ENCODE measurements at places on chromosomes 3 and 15.

DNA sequence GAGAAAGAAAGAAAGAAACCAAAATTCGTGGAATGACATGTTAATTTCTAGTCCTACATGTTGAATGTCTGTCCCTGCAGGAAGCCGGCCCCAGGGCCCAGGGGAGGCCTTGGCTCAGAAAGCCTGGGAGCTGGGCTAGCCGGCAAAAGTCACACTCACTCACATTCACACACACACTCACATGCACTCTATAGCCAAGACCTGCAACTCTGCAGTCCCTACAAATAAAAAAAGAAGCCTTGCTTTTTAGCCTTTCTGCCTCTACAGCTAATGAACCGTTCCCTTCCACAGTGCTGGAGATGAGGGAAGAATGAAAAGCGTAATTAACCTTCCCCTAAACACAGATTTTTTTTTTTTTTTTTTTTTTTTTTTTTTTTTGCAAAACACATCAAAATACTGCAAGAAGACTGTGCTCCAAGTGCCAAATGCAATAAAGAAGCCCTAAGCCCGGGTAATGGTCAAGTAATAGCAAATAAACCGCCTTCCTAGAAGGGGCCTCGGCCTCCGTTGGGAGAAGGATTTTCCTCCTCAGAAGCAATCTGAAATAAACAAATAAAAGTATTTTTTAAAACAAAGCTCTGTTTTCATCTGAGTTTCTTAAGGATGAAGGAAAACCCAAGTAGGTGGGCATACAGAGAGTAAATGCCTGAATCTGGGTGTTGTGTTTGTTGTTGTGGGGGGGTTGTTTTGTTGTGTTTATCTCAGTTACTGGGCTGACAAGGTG is 4.3 kb downstream of the MECOM start:
- DNase-seq = no peak

GRCh38 chr3:194259982-194260766 is 91.0 kb downstream of the CPN2 start:
- DNase-seq = no peak

DNA sequence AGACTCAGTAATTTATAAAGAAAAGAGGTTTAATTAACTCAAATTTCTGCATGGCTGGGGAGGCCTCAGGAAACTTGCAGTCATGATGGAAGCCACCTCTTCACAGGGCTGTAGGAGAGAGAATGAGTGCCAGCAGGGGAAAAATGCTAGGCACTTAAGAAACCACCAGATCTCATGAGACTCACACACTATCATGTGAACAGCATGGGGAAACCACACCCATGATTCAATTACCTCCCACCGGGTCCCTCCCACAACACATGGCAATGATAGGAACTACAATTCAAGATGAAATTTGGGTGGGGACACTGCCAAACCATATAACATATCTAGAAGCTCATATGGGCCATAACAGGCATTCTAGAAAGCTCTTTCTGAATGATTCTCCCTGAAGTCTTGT is 190.3 kb downstream of the WNT5A start:
- DNase-seq = no peak

GRCh38 chr15:64222573-64223366 is 59.9 kb upstream of the PPIB start:
- no peak for DNase-seq

- no peak for DNase-seq
Measured at GRCh38 chr3:116776880-116777785, 67.6 kb downstream of the TUSC7 start.

DNA sequence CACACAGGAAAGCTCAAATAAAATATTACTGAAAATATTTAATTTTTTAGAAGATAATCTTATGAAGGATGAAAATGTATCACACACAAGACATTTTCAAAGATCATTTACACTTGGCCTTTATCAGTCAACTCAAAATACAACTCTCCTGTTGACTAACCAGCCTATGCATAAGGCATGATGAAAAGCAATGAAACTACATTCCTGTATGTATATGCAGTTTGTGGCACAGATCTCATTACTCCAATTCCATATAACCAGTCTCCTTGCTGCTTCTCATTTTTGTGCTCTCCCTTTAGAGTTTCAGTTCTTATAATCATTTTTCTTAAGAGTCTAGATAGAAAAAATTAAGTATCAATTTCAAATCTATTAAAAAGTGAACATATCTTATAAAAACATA is 25.8 kb downstream of the AQR start:
- no peak for DNase-seq

DNA sequence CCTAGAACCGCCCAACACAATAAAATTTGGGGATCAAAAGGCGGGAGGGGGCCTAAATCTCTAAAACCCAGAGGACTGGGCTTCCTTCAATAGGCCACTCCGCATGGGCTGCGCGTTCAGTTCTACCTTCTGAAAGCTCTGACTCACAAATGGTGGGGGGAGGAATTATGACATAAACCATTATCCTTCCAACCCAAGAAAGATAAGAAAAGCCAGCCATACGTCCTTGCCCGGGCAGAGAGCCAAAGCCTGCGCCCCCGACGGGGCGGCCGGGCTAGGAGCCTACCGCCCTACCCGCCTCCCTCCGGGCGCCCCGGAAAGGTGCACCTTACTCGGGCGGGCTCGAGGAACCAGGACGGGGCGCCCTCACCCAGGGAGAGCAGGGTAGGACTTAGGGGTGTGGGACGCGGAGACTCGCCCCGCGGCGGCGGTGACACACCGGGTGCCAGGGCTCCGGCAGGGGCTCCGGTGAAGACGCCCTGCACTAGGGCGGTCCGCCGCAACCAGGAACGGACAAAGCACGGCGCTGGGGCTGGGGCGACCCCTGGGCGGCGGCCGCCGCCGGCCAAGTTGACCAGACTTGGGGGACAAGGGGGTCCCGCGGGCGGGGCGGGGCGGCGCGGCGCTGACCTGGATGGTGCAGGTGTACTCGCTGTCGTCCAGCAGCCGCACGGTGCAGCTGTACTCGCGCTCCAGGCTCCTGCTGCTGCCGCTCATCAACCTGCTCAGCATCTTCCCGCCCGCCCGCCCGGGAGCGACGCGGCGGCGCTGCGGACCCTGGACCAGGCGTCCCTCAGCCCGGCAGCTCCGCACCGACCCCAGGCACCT is 534 bp downstream of the FRMD5 start:
- peak; percentile 29 for DNase-seq

DNA sequence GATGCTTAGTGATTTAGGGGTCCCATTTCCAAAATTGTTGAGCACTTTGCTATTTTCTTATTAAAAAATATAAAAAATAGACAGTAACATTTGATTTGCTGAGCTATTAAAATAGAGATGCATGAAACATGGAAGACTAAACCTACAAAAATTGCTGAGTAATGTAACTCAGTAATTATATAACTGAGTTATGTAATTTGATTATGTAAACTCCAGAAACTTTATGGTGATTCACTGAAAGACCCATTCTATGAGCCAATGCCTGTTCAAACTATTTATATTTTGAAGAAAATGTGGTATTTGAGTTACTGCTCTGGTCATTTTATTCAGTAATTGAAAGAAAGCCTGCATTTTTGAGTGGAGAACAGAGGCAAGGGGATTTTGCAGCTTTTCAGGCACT is 1221.5 kb upstream of the ALCAM start:
- no peak for DNase-seq

DNA sequence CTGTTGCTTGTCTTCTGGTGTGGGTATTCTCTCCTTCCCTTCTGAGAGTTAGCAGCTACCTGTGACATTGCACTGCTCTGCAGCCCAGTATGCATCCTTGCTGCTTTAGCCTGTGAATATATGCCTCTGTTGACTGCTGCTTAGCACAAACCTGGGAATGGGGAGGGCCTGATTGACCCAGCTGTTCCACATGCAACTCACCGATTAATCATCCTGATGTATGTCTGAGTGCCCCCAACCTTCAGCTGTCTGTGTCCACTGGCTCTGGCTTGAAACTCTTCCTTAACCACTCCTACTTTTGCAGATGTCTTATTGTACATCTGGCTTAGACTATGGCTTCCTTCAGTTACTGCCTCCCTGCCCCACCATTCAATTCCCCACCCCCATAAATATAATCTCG is 119.1 kb downstream of the RASA2 start:
- DNase-seq = no peak

All from CD4-positive, alpha-beta T cell treated with Interleukin-21 for 1 hour (primary cell).